CD4-positive, alpha-beta T cell treated with Interferon gamma for 1 hour (primary cell): ENCODE measurements at places on chromosomes 2 and 18.

GRCh38 chr2:173819852-173820251 is 145.3 kb downstream of the SP3 start:
- DNase-seq = no peak

DNA sequence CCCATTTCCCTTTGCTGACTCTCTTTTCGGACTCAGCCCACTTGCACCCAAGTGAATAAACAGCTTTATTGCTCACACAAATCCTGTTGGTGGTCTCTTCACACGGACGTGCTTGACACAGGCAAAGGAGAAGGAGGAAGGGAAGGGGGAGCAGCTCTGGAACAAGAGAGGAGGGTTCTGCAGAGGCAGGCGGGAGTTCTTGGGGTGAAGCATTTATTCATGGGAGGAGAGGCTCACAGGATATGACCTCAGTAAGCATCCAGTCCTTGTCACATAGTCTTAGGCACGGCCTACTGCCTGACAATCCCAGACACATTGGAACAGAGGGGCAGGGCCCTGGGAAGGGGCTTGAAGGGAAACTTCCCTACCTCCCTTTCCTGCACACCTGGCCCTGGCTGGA is 171.7 kb upstream of the HS6ST1 start:
- no peak for DNase-seq

GRCh38 chr18:3217948-3218647 is 1.7 kb downstream of the MYOM1 start:
- no peak for DNase-seq

GRCh38 chr2:145277922-145278321 is 758.0 kb upstream of the ZEB2 start:
- DNase-seq = no peak

GRCh38 chr2:7115364-7115763 is 198.2 kb downstream of the RNF144A start:
- DNase-seq = no peak

DNA sequence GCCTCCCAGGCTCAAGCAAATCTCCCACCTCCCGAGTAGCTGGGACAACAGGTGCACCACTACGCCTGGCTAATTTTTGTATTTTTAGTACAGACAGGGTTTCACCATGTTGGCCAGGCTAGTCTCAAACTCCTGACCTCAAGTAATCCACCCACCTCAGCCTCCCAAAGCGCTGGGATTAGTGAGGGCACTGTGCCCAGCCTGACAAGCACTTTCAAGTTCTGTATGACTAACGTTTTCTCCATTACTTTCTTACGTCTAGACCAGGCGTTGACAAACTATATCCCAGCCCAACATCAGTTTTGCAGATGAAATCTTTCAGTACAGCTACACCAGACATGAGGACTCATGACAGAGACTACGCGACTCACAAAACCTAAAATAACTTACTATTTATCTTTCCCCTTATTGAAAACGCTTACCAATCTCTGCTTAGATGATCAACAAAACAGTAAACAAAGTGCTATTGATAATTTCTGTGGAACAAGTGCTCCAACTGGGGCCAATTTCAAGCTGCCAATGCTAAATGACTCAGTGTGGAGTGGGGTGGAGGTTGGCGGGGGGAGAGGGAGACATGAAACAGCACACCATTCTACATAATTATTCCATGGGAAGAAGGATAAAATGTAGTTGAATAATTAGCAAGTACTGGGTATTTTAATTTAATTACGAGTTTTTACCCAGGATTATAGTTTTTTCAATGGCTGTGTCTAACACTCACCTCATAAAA is 59.1 kb downstream of the SAP130 start:
- DNase-seq = no peak

DNA sequence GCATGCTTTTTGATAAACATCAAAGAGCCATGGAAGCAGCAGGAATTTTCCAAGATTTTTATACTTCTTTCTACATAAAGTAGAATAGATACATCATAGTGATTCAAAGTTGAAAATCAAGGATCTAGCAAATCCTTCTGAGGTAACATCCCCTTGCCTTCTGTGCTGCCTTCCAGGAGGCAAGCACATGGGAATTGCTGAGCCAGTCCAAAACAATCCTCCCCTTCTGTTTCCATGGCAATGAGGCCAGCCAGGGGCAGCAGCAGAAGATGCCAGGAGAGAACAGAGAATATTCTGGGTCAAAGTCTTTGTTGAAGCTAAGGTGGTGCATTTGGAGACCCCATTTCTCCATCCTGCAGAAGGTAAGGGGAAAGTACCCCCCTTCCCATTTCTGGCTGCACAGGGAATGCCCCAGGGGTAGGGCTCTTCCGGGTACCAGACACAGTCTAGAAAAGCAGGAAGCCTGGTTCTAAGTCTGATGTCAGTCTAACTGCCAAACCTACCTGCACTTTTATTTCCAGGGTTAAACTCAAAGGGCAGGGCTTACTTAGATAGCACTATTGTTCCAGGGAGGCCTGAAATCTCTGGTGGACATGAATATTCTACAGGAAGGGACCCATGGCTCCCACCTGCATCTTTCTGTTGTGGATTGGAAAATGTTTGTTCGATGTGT is 22.1 kb downstream of the CENPA start:
- DNase-seq = no peak

DNA sequence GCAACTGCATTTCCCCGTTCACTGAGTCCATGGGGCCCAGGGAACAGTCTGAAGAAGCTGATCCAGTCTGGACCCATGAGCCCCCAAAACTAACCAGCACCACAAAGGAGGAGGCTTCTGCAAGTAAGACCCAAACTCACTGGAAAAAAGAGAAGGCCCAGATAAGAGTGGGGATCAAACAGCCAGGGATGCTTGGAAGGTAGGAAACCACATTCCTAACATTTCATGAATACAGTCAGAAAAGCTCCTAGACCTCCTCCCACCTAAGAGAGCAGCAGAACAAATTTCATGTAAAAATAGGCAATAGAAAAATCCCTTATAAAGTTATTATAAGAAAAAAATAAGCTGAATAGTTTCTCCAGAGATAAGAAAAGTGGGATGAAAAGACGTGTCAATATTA is 30.3 kb downstream of the TUBB6 start:
- DNase-seq = no peak

- DNase-seq = no peak
Observed at GRCh38 chr2:106296182-106296815, 102.2 kb upstream of the UXS1 start.

- no peak for DNase-seq
Observed at GRCh38 chr2:64922482-64923384, 66.5 kb upstream of the SLC1A4 start.

GRCh38 chr2:129611471-129611870 is 368.0 kb upstream of the RAB6C start:
- no peak for DNase-seq

- DNase-seq = no peak
Observed at GRCh38 chr2:159793326-159793725, 4.7 kb downstream of the CD302 start.

DNA sequence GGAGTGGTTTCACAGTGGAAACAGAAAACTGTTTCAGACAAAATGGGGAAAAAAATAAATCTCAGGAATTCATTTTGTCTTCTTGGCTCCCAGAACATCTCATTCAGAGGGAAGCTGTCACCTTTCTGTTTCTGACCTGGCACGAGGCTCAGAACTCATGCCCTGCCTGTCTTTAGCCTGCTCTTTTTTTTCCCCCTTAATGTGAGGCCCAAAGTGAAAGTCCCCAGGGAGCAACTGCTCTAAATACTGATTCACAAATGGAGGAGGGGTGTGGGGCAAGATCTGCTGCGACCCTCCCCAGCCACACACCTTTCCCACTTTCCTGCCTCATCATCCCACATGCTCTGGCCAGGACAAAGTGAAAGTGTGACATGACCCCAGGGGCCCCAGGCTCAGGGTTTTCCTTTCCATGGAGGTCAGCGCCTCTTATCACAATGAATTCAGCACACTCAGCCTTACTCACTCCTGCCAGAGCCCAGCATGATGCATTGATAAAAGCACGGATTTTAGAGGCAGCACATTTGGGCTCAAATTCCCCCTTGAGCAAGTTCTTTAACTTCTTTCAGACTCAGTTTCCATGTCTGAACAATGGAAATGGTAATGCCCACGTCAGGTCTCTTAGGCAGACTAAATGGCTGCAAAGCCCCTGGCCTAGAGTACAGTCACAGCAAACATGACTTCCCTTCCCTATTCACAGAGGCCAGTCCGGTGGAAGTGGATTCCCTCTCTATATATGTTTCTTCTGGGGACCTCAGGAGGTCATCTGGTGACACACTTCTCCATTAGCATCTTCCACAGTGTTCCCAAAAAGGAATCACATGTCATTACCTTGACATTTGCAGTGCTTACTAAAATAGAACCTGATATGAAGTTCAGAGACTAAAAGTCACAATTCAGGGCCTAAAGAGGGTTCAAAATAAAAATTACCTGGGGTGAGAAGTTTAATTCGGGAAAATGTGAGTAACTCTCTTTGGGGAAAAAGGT is 55.3 kb upstream of the TMEM163 start:
- DNase-seq = no peak

GRCh38 chr2:205776139-205776538 is 93.8 kb downstream of the NRP2 start:
- DNase-seq = no peak

- no peak for DNase-seq
Observed at GRCh38 chr2:239666855-239667376, 266.1 kb upstream of the HDAC4 start.

DNA sequence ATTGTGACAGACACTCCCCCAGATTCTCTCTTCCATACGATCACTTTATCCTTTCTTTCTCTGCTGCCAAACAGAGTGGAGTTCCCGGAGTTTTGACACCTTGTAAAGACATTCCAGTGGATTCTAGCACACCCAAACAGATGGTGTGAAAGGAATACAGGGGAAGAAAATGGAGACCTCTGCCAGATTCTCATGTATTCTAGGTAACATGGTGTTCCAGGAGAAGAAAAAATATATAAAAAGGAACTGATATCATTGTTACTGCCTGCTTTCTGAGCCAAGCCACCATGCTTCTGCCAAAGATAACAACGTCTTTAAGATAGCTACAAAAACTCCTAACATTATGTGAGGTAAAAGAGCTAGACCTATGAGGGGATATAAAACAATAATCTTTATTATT is 136.5 kb downstream of the TXNL1 start:
- DNase-seq = no peak

- no peak for DNase-seq
Observed at GRCh38 chr18:68459968-68460367, 254.9 kb downstream of the TMX3 start.

GRCh38 chr2:184371641-184372040 is 226.7 kb upstream of the ZNF804A start:
- DNase-seq = no peak

GRCh38 chr2:219631406-219631891 is 4.0 kb downstream of the SLC4A3 start:
- no peak for DNase-seq

DNA sequence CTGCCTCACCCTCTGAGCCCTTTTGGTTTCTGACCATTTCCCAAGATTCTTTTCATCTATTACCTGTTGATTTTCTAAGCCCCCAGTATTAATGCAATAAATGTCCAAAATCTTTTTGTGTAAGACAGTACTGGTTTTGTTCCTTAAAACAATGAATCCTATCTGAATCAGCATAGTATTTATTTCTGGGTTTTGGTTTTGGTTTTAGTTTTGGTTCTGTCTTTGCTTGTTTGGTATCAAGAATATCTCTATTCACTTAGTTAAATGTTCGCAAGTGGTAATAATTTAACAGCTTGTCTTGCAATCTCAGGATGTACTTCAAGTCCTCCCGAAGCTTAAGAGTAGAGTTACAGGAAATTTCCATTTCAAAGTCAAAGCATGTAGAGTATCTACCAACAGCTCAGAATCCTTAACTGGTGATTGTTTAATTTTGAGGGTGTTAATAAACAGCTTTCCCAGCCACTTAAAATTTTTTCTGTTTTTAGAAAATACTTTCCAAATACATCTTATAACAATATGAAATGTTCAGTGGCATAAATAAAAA is 67.7 kb upstream of the NEDD4L start:
- no peak for DNase-seq

DNA sequence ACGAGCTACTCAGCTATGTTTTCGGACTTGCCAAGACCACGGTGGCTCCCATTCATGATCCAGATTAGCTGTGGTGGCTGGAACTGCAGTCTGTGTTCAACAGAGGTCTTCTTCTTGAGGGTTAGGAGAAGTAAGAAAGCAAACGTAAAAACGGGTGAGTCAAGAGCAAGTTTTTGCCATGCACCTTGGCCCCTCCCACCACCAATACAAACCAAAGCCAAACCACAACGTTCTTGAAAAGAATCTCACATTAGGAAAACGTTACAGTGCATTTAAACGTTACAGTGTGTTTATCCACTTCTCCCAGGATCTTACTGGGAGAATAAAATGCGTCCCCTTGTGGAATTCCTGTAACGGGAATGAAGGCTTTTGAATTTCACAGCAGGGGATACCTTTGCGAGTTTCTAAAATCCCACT is 725 bp downstream of the FBXO48 start:
- DNase-seq = peak; percentile 60

DNA sequence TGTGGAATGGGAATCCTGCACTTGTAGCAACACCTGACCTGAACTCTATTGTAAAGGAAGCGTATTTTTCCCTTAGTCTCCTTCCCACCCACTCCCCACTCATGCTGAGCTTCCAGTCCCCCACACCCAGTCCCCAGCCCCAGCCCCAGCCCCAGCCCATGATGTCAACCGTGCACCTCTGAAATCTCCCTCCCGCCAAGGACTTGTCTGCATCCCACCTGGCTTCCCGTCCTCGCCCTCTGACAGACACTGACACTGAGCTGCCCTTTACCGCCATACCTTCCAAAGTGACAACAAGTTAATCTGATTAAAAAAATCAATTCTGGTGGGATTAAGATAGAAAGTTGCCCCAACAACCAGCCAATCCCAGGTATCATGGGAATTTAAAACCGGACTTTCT is 213.6 kb upstream of the CELF4 start:
- DNase-seq = no peak

- no peak for DNase-seq
Observed at GRCh38 chr2:138652378-138652777, 127.8 kb downstream of the NXPH2 start.

DNA sequence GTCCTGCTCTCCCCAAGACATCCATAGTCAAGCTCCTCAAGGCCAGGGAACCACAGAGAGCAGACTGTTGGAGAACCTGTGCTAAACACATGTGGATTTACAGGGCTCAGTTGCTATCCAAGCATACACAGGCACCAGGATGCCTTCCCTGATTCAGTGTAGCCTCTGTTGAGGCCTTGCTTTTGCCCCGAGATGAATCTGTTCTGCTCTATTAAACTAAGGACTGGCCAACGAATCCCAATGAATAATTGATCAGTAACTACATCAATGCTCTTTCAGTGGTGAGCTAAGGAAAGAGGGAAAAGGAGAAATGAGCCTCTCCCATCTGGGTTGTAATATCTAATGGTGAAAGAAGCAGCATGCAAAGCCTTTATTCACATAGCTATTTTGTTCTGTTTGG is 58.7 kb upstream of the SPTBN1 start:
- no peak for DNase-seq
